ENCODE measurements at places on chromosomes 4 and X. TPM values are rescaled to one million over a fixed set of nuclear protein-coding genes. Genes with fewer than 3 reads are reported as not detected.

Gene HSFX3
- total RNA-seq: not detected

Gene EGF
- 0.04 TPM for total RNA-seq

Gene MSX1
- 2.7 TPM for total RNA-seq

Gene PDE6B
- 3.9 TPM for total RNA-seq

Gene EREG
- total RNA-seq: not detected

Gene PHOX2B
- not detected for total RNA-seq

Gene SSX4B
- not detected for total RNA-seq

Gene CCDC120
- total RNA-seq: 0.66 TPM
